ENCODE measurements at places on chromosomes 7 and 10. TPM values are rescaled to one million over a fixed set of nuclear protein-coding genes. Genes with fewer than 3 reads are reported as not detected.

Gene CC2D2B
- total RNA-seq: 1.2 TPM

Gene CUTC
- 19.2 TPM for total RNA-seq

Gene CCDC186
- 60.4 TPM for total RNA-seq

Gene DOCK4
- total RNA-seq: 5.6 TPM

Gene NRF1
- total RNA-seq: 34.5 TPM

Gene SOSTDC1
- not detected for total RNA-seq

Gene ACBD7
- total RNA-seq: 0.42 TPM

Gene AKR1B15
- not detected for total RNA-seq

Data from mononuclear cell (primary cell).